Activated naive CD4-positive, alpha-beta T cell (primary cell): ENCODE measurements at places on chromosomes 16 and 17.

DNA sequence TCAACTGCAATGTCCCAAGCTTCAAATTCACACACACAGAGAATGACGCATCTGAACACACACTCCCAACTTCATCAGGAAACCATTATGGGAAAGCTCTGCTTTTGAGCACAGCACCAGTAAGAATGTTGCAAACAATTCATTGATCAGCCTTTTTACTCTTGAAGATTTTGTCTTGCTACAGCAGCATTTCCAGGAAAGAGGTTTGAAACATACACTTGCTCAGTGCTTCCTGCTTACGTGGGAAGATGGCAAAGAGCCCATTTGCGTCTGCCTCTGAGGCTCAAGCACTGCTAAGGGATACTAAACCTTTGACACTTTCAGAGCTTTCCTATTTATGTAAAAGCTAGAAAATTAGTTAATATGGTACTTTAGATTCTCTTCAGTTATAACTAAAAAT is 77.2 kb upstream of the MON1B start:
- no peak for DNase-seq

GRCh38 chr16:60605176-60605575 is 1431.1 kb downstream of the CDH8 start:
- DNase-seq, result no peak

DNA sequence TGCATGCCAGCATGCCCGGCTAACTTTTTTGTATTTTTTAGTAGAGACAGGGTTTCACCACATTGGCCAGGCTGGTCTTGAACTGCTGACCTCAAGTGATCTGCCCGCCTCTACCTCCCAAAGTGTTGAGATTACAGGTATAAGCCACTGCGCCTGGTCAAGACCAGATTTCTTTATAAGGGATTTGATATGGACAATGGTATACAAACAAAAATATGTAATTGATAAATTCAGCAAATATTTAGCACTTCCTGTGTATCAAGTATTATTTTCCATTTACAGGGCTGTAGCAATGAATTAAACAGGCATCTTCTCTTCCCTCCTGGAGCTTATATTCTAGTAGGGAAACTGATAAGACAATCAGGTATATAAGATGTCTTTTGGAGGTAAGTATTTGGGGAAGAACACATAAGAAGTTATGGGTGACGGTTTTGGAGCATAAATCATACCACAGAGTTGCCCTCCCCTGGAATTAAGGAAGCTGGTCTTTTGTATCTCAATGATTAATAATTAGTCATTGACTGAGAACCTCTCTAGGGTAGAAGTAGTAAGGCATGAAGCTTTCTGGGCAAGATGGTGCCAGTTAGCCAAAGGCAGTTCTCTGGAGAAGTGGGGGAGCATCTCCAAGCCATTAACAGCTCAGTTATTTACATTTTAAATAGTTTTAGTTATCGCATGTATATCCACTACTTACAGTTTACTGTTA is 35.8 kb downstream of the TANC2 start:
- DNase-seq, result no peak

DNA sequence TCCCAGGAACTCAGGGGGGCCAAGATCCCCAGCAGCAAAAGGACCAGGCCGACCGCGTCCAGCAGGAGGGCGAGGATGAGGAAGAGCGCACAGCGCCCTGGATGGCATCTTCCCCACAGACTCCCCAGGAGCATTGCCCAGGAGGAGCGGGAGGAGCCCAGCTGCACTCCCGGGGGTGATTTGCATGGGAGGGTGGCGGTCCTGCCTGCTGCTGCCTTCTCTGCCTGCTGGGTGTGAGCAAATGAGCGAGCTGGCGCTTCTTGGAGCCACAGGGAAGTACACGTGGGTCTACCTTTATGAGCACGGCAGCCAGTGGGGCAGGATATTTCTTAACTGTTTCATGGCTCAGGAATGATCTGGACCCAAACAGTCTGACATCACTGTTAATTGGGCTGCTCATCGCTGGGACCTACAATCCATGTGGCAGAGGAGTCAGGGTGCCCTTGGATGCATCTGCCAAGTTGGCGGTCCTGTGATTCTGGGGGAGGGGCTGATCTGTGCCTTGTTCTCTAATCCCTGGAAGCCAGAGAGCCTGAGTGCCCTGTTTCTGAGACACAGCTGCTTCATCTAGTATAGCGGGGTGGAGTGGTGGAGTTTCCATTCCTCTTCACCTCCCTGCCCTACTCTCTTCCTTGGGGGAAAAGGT is at the start of gene TMEM238L:
Gene TMEM238L (minus strand): TSS at position 270 of the 646 bp plus-strand sequence. CDS start 136 bp downstream, at position 134.
- DNase-seq, result no peak

DNA sequence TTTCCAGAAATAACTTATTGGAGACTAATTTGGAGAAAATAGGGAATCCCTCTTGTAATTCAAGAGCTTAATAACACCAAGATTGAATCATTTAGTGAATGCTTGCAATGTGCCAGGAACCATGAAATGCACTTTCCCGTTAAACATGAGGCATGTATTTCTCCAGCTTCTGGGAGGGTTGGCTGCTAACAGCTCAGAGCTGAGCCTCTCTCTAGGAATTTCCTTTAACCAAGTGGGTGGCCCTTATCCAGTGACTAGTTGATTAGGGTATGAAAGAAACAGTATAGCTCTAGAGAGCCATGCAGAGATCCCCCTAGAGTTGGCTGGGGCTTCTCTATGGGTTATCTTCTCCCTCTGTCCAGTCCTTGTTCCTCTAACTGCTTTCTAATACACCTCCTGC is 356.4 kb upstream of the GOT2 start:
- DNase-seq, result no peak

DNA sequence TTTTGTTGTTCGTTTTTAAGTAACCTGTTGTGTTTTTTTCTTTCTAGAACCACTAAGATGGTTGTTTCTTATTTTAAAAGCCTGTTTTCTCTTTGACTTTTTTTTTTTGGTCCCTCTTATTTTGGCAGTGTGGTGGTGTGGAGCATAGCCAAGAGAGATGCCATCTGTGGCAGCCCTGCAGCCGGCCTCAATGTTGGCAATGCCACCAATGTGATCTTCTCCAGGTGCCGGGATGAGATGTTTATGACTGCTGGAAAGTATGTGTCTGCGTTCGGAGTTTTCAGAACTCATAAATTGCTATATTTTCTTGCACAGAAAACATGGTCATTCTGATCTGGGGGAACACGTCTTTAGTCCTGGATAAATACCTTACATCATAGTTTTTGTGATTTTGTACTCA is 17.6 kb downstream of the CFAP52 start:
- no peak for DNase-seq

GRCh38 chr17:79164913-79165695 is 90.5 kb downstream of the ENGASE start:
- no peak for DNase-seq

GRCh38 chr16:71734511-71734910 is 10.0 kb upstream of the PHLPP2 start:
- DNase-seq, result no peak

GRCh38 chr16:6016530-6017184 is 919.1 kb upstream of the EEF2KMT start:
- no peak for DNase-seq

- no peak for DNase-seq
These were observed 53.5 kb downstream of the TNFRSF13B start for GRCh38 chr17:16918443-16918842.

DNA sequence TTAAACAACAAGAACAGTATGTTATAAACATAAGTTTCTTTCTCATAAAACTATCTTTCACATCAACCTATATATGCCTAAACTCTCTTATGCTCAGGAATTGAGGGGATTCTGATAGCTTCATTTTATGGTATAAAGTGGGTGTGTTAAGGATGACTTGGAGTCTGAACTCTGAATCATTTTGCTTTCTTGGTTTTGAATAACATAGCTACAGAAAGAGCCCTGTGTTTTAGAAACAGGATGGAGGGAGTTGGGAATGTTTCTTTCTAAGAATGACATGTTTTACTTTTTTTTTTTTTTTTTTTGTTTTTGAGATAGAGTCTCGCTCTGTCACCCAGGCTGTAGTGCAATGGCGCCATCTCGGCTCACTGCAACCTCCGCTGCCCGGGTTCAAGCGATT is 50.1 kb downstream of the RHOT1 start:
- no peak for DNase-seq

- no peak for DNase-seq
These were observed 1.8 kb upstream of the WIPI1 start for GRCh38 chr17:68459037-68459639.

DNA sequence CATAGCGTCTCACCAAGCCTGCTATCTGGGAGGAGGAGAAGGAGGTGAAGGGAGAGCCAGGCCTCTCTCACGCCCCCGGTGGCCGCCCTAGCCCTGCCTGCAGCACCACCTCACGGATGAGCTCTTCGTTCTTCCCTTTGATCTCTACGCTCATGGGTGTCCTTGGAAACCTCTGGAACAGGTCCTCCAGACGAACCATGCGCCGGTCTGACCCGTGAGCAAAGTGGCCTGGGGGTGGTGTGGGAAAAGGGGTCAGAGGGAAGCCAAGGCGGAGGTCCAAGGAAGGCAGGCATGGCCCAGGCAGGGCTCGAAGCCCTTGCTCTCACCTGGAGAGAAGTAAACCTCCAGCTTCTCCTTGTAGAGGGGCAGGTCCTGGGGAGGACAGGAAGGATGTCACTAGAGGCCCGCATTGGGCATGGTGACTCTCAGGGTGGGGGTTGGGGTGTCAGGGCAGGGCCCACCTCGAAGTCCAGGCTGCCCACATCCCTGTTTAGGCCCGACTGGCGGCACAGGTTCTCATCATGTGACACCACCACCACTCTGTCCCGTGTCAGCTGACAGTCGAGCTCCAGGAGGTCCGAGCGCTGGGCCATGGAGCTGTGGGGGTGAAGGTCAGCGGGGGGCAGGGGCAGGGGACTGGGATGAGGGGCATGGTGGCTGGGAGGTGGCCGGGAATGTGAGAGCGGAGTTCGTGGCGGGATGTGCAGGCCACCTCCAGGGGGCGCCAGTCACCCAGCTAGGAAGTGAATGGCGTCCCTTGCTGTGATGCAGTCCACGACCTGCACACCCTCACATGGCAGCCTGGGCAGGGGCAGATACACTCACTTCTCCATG is 923 bp downstream of the GDPD3 start:
- DNase-seq, result peak; percentile 43

DNA sequence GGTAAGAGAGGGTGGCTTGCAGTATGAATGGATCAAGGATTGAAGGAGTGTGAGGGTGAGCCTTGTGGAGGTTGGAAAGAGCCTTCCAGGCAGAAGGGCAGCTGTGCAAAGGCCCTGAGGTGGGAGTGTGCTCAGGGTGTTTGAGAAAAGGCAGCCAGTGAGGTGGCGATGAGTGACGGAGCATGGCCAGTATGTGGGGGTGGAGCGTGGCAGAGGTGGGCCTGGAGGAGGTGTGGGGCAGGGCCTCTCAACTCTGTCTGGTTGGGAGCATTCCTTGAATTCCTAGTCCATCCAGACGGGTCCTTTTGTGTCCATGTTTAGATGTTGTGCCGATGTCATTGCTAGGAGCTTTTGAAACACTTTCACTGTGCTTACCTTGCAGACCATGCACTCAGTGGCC is 51.3 kb downstream of the EPN2 start:
- DNase-seq, result no peak

DNA sequence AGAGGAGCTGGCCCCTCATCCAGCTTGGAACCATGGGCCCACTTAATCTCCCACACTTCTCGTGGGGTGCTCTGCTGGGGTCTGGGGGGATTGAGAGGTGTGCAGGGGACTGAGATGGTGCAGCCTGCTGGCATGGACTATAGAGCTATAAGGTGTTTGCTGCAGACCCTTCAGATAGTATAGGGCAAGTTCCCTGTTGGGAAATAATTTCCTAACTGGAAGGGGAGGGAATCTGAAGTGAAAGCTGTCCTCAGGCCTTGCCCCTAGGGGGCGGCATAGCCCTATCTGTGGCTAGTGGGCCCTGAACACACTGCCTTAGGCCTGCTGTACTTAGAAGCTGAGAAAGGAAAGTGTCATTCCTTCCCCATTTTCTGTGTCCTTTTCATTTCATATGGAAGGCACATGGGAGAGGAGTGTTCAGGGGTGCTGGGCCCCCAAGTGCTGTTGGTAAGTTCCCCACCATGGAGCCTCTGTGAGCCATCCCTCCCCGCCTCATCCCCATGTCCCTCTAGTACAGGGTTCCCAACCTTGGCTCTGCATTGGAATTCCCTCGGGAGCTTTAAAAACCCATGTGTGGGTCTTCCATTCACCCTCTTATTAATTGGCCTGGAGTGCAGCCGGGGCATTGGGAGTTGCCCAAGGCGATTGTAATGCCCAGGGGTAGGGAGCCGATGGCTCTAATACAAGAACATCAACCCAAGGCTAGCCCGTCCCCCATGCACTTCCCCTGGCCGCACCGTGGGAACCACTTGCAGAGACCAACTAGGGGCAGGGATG is 19.7 kb downstream of the GOSR2 start:
- DNase-seq, result no peak

- DNase-seq, result no peak
These were observed 29.4 kb upstream of the MTSS2 start for GRCh38 chr16:70715055-70715858.

DNA sequence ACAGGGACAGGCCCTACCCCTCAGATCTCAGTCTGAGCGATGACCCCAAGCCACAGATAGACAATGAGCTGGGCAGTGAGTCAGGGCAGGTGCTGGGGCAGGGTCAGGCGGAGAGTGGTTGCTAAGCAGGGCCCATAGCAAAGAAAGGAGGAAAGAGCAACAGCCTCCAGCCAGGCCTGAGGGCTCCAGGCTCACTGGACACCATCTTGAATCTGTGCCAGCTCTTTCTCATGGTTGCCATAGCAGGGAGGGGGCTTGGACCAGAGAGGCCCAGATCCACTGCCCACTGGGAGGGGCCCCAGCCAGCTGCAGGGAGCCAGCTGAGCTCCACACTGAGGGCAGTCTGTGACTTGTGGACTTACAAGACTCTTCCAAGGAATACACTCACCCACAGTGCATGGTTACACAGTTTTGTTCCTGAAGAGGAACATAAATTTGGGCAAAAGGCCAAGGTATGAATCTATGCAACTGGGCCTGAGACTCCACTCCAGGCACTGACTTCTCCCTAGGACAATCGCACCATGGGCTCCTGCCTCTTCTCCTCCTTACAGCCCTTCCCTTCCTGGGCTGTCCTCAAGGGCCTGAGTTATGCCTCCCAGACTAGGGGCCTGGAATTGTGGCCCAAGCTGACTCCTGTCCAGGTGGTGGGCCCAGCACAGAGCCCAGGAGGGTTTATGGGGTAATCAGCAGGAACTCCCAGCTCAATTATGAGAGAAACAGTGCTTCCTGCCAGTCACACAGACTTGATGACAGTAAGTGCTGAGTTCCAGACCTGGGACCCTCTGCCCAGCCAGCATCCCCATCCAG is 59.9 kb downstream of the BEAN1 start:
- DNase-seq, result no peak

- DNase-seq, result no peak
These were observed 1.5 kb upstream of the SLC38A8 start for GRCh38 chr16:84044118-84044488.

GRCh38 chr16:87620201-87620495 is 17.8 kb downstream of the JPH3 start:
- no peak for DNase-seq
